ENCODE measurements at places on chromosomes 2 and 18.

GRCh38 chr18:10131081-10131459 lies 217.3 kb downstream of the VAPA start:
- no peak for DNase-seq

DNA sequence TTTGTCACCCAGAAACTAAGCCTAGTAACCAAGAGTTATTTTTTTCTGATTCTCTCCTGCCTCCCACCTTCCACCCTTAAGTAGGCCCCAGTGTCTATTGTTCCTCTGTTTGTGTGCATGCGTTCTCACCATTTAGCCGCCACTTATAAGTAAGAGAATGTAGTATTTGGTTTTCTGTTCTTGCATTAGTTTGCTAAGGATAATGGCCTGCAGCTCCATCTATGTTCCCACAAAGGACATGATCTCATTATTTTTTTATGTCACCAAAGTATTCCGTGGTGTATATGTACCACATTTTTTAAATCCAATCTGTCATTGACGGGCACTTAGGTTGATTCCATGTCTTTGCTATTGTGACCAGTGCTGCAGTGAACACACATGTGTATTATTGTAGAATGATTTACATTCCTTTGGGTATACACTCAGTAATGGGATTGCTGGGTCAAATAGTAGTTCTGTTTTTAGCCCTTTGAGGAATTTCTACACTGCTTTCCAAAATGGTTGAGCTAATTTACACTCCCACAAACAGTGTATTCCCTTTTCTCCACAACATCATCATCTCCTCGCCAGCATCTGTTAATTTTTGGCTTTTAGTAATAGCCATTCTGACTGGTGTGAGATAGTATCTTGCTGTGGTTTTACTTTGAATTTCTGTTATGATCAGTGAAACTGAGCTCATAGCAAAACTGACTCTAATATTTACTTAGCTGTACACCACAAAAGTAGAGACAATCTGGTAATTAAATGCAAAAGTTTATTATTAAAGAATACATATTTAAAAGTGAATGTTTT lies 660.1 kb upstream of the SLC8A1 start:
- no peak for DNase-seq

DNA sequence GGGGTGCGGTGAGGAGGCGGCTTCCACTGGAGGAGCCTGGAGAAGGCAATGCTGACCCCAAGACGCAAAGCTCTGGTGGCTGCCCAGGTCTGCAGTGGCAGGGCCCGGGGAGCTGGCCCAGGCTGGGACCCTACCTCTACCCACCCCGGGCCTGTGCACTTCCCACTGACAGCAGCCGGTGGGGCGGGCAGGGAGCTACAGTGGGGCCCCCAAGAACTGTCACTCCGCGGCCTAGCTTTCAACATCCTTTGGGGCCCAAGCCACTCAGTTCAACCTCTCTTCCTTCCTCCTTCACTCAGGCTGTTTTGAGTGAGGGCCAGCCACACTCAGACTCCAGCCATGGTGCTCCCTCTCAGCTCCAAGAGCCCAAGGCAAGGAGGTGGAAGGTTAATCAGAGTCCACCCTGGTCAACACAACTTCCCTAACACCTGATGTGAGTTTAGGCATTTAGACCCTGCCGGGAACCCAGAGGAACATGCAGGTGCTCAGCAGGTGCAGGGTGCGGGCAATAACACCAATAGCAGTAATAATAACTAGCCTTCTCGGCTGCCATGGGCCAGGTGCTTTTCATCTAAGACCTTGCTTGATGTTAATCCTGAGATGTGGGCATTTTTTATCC lies 93.6 kb downstream of the ZFP36L2 start:
- no peak for DNase-seq

DNA sequence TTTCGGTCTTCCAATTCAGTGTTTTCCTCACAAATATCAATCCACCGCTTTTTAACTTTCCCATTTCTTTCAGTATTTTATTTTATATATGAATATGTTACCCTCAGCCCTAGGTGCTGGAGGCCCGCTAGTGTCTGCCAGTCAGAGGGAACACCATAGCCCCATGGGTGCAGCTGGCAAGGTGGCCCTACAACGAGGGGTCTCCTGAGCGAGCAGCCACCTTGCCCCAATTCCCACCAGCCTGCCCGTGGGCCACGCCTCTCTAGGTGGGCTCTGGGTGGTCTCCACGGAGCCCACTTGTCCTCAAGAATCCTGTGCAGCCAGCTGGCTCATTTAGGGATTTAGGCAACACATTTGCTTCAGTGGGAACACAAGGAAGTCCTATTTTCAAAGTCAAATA lies 72.5 kb upstream of the RGPD5 start:
- no peak for DNase-seq

DNA sequence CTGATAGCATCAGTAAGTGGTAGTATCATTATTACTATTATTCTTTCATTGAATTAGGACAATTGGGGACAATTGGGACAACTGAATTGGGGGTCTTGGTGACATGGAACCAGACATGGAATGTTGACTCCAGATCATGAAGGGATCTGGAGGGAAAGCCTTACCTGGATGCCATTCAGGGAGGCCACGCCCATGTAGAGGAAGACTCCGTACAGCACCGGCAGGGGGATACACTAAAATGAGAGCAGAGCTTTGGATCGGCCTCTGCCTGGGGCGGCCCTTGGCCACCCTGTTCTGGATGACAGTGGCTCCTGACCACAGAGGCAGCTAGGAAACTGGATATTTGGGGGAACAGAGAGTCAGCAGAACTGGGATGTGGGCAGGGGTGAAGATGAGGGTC lies 29.2 kb downstream of the MTHFD2 start:
- DNase-seq, result no peak

- DNase-seq, result no peak
Measured at GRCh38 chr2:224268441-224268840, 133.5 kb downstream of the FAM124B start.

GRCh38 chr18:46034230-46034629 lies 37.8 kb downstream of the PSTPIP2 start:
- no peak for DNase-seq

GRCh38 chr2:98692090-98693054 lies 38.6 kb downstream of the MGAT4A start:
- no peak for DNase-seq

DNA sequence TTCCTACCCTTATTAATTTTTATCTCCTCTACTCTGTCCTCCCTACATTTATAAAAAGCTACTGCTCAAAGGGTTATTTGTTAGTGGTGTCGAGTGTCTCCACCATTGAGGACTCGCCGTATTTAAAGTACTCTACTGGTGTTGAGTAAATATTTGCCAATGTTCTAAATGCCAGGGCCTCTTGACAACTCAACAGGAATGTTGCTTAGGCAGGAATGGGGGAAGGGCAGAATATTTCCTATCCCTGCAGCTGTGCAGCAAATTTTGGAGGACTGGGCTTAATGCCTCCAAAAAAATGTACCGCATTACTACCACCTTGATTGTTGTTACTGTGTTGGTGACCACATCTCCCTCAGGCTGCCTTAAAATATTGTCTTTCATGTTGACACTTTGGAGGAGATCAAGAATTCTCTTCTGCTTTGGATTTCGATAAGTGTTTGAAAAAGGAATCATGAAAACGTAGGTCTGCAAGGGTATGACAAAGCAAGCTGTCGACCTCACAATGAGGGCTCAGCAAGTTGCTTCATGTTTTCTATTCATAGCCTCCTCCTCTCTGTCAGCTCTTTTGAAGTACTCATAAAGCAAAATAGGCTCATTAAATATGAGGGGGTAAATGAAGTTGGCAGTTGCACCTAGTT lies 84.3 kb downstream of the EFEMP1 start:
- DNase-seq, result no peak

- peak; percentile 53 for DNase-seq
Measured at GRCh38 chr2:17851731-17852585, 26.5 kb upstream of the KCNS3 start.

- no peak for DNase-seq
Measured at GRCh38 chr2:10212827-10213226, 89.9 kb upstream of the HPCAL1 start.

- no peak for DNase-seq
Measured at GRCh38 chr2:121955872-121956271, 200.4 kb downstream of the TSN start.

GRCh38 chr2:207875473-207876212 lies 105.9 kb upstream of the FZD5 start:
- no peak for DNase-seq

DNA sequence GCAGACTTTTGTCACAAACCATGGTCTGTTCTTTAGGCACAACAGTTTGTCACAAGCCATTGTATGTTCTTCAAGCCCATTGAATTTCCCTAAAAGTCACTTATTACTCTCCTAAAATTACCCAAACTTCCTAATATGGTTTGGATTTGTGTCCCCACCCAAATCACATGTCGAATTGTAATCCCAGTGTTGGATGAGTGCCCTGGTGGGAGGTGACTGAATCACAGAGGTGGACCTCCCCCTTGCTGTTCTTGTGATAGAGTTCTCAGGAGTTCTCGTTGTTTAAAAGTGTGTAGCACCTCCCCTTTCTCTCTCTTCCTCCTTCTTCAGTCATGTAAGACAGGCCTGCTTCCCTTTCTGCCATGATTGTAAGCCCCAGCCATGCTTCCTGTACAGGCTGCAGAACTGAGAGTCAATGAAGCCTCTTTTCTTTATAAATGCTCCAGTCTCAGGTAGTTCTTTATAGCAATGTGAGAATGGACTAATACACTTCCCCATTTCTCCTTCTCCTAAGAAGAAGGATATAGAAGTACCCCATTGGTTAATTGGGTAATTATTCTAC lies 11.2 kb upstream of the GYPC start:
- no peak for DNase-seq

- DNase-seq, result no peak
Measured at GRCh38 chr2:196137271-196137670, 34.1 kb downstream of the STK17B start.

DNA sequence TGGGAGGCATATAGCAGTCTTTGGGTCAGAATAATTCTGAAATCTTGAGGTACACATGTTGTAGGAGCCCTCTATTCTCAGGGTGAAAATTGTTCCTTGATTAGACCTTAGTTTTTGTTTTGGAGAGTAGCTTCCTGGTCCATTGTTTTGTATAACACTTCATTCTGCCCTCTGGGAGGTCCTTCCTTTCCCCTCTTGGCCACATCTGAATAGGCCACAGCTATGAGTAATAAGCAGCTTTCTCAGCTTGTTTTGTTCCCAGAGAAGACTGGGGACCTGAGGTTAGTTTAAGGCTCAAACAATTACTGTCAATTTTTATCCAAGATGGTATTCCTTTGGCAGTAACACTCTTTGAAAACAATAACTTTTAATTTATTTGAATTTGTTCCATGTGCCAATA lies 72.6 kb upstream of the NOL4 start:
- no peak for DNase-seq

GRCh38 chr2:40844353-40845277 lies 392.7 kb upstream of the SLC8A1 start:
- DNase-seq, result no peak

- DNase-seq, result no peak
Measured at GRCh38 chr2:209637293-209637692, 134.3 kb upstream of the UNC80 start.

DNA sequence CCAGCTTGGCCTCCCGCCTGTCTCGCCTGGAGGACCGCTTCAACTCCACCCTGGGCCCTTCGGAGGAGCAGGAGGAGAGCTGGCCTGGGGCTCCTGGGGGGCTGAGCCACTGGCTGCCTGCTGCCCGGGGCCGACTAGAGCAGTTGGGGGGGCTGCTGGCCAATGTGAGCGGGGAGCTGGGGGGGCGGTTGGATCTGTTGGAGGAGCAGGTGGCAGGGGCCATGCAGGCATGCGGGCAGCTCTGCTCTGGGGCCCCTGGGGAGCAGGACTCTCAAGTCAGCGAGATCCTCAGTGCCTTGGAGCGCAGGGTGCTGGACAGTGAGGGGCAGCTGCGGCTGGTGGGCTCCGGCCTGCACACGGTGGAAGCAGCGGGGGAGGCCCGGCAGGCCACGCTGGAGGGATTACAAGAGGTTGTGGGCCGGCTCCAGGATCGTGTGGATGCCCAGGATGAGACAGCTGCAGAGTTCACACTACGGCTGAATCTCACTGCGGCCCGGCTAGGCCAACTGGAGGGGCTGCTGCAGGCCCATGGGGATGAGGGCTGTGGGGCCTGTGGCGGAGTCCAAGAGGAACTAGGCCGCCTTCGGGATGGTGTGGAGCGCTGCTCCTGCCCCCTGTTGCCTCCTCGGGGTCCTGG lies 3.7 kb upstream of the KHK start:
- DNase-seq, result no peak

DNA sequence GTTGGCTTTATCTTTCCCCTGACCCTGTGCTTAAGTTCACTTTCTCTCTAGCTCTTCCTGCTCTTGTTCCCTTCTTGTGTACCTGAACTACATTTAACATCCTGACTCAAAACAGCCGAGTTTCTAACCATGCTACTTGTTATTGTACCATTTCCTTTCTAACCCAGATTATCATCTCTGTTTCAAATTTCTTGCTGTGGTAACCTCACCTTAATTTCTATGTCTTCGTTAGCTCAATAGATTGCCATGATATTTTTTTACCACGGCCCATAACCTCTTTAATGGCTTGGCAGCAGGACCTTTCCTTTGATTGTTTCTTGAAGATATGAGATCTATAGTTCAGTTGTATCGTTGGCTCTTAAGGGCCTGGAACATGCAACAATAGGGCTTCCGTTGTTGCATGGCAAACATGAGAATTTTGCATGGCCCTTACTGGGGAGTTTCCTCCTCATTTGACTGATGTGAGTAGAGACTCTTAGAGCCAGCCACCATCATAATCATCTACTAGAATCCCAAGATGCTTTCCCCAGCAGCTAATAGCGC lies 11.1 kb downstream of the CFAP36 start:
- DNase-seq, result no peak

DNA sequence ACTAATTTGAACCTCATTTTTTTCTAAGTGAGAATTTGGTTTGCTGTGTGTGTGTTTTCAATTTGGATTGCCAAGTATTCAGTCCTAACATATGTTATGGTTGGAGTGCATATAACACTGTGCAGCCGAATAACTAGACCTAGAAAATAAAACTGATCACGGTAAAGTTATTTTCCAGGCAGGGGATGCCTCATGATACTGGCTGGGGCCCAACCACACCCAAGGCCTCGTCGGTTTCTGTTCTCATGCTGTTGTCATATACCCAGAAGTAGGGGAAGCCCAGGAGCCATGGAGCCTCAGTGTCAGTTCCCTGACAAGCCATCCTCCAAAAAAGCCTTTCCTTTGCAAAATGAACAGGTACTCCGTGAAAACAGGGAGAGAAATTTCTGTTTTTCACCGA lies 160.2 kb downstream of the GBX2 start:
- DNase-seq, result no peak

GRCh38 chr18:45373286-45373880 lies 241.9 kb upstream of the SLC14A2 start:
- no peak for DNase-seq

DNA sequence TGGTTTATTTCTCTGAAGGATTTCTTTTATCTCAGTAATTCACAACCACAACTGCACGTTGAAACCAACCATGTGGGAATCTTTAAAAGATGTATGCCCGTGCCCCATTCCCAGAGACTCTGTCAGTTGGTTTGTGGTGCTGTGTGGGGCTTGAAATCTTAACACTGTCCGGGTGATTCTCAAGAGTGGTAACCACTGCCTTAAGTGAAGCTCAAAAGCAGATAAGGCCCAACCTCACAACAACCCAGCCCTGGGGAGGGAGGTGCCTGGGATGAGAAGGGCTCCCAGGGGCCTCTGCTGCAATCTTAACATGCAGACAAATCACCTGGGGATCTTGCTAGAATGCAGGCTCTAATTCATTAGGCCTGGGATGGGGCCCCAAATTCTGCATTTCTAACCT lies 13.4 kb downstream of the AOX1 start:
- no peak for DNase-seq

- no peak for DNase-seq
Measured at GRCh38 chr2:165219481-165219880, 15.6 kb upstream of the SCN3A start.

GRCh38 chr2:11738589-11739436 lies 7.6 kb upstream of the LPIN1 start:
- DNase-seq, result peak; percentile 29

- peak; percentile 92 for DNase-seq
Measured at GRCh38 chr2:68751397-68752339, 17.1 kb downstream of the ARHGAP25 start.

All from midbrain (tissue), 1 donor.